ENCODE measurements at places on chromosomes 7 and 10.

DNA sequence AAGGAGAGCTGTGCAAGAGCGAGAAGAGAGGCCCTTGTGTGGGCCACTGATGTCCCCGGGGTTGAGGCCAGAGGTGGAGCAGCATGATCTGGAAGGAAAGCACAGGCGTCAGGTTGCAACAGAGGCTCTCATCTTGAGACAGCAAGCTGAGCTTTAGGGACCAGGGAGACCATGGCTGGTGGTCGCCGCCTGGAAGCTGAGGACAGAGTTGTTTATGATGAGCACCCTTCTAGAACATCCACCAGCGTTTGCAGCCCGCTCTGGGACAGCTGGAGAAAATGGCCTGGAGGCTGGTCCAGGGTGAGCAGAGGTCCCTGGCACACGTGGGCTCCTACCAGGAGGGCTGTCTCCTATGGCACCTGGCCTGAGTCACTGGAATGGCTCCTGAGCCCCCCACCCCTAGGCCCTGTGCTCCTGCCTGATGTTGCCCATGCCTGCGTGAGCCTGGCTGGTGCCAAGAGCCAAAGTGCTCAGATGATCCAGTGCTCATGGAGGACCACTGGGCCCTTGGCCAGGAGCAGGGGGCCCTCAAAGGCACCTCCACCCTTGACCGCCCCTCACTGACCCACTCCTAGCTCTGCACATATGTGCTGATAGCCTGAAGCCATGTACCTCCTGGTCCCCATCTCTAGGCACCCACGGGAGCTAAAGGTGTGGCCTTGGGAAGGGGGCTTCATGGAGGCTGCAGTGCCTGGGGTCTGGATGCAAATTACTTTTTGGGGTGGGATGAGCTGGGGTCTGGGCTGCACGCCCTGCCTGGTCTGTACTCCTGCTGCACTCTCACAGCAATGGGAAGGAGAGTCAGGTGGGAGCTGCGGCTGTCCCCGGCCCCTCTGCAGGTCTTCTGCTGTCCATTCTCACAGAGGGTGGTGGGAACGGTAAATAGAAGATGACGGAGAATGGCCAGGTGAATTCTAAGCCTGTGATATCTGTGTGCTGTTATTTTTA lies 40.1 kb upstream of the RET start:
- DNase-seq: no peak

DNA sequence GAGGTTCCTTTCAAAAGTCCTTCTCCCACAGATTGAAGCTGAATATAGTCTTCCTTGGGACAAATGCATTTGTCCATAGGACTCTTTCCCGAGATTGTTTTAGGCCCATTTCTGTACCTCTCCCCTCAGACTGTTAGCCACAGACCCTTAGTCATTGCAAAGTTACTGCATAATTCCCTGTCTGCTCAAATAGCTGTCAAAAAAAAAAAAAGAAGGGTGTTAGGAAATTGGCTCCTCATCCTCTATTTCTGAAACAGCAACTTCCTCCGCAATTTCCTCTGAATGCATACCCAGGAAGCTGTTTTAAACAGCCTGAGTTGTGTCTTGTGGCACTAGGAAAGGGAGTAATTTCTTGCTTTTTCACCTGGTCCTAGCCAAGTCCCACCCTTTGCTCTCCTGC lies 5.4 kb downstream of the LRRC4 start:
- DNase-seq: no peak

GRCh38 chr10:34760606-34761005 lies 54.5 kb downstream of the PARD3 start:
- DNase-seq: no peak

GRCh38 chr7:143419880-143420279 lies 11.2 kb upstream of the EPHA1 start:
- no peak for DNase-seq

DNA sequence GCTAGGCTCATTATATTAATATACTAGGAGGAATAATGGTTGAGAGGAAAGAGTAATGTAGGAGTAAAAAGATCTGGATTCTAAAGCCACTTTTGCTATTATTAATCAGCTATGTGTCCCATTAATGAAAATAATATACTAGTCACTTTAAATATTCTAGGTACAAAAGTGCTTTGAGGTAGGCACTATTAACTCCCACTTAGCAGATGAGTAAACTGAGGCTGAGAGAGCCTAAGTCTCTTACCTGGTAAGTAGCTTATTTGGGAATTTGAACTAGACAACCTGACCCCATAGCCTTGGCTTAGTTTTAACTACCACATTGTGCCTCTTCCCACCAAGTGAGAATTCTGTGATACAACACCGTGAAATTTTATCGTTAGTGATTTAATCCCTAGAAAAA lies 6.0 kb downstream of the ARMC10 start:
- no peak for DNase-seq

DNA sequence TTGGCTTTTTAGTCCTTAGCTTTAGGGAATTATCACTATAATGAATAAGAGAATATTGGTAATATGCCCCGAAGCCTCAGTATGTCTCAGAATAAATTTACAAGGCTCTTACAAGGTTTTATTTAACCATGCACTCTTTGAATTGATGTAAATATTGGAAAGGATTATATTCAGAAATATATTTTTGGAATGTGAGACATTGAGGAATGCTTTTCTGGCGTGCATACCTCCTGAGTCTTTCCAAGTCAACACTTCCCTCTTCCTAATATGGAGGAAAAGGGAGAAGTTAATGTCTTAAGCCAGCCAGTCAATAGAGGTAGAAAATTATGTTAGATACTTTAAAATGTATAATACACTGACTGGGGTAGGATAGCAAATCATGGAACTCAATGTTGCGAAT lies 1.2 kb upstream of the OR2F1 start:
- no peak for DNase-seq

DNA sequence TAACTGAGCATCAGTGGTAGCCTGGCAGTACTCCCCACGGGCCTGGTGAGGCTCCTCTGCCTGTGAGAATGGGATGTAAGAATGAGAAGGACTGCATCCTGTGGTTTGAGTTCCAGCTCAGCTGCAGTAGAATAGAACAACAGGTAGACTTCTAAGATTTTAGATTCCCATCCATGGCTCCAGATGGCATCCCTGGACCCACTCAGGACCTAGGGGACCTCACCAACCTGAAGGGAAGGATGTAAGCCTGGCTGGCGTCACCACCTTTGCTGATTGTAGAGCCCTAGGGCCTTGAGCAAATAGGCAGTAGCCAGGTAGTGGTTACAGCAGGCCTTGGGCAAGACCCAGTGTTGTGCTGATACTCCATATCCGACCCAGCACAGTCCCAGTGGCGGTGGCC lies 9.6 kb upstream of the AOC1 start:
- no peak for DNase-seq

- DNase-seq: no peak
Observed at GRCh38 chr7:16462431-16462889, 3.1 kb downstream of the SOSTDC1 start.

- DNase-seq: no peak
Observed at GRCh38 chr10:96740579-96741281, 20.4 kb upstream of the PIK3AP1 start.

GRCh38 chr10:3879073-3879472 lies 94.1 kb upstream of the KLF6 start:
- no peak for DNase-seq

GRCh38 chr7:151020231-151020630 lies 4.1 kb downstream of the ATG9B start:
- no peak for DNase-seq

DNA sequence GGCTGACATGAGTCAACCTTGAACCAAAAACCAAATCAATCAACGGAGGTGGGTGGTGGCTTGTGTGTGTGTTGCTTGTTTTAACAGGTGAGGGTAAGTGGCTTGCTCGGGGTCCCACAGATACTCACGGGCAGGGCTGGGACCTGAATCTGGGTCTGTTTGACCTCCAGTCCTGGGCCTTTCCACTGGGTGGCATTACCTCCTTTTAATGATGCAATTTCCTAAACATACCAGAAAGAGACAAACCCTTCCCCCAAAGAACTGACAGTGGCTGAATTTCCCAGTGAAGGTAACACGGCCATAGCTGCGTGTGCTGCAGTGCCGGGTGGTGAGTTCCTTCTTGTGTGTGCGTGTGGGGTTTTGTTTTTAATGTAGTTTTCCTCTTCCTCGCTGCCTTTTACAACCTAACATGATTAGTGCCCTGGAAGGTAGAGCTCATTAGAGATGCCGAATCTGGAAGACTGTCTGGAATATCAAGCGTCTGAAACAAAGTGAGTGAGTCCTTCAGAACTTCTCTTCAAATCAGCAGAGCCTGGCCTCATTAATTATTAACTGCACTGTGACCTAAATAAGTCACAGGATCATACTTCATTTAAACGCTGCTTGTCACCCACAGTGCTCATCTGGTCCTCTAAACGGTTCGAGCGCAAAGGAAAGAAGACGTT lies 166.1 kb upstream of the TCERG1L start:
- DNase-seq: no peak

DNA sequence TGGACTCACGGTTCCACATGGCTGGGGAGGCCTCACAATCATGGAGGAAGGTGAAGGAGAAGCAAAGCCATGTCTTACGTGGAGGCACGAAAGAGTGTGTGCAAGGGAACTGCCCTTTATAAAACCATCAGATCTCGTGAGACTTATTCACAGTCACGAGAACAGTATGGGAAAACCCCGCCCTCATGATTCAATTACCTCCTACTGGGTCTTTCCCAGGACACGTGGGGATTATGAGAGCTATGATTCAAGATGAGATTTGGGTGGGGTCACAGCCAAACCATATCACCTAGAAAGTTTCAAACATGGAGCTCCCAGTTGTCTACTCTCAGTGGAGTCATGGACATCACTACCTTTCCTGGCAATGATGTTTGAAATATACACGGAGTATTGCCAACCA lies 49.6 kb downstream of the CYCS start:
- no peak for DNase-seq

- DNase-seq: no peak
Observed at GRCh38 chr7:25353196-25353595, 124.9 kb upstream of the NPVF start.

DNA sequence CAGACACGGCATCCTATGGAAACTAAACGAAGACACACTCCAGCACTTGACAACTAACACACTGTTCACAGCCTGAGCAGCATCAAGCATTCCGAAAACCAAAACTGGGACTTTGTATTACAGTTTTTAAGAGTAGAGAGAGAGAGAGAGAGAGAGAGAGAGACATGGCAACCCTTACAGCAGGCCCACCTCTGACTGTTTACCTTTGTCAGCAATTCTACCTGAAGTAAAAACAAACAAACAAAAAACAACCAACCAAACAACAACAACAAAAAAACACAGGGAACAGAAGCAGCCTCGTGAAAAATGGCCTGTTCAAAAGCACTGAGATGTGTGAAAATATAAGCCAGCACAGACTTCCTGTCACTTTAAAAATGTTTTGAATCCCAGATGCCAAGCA lies 118.0 kb downstream of the SPAG6 start:
- no peak for DNase-seq

GRCh38 chr10:3978761-3979160 lies 193.8 kb upstream of the KLF6 start:
- DNase-seq: no peak

DNA sequence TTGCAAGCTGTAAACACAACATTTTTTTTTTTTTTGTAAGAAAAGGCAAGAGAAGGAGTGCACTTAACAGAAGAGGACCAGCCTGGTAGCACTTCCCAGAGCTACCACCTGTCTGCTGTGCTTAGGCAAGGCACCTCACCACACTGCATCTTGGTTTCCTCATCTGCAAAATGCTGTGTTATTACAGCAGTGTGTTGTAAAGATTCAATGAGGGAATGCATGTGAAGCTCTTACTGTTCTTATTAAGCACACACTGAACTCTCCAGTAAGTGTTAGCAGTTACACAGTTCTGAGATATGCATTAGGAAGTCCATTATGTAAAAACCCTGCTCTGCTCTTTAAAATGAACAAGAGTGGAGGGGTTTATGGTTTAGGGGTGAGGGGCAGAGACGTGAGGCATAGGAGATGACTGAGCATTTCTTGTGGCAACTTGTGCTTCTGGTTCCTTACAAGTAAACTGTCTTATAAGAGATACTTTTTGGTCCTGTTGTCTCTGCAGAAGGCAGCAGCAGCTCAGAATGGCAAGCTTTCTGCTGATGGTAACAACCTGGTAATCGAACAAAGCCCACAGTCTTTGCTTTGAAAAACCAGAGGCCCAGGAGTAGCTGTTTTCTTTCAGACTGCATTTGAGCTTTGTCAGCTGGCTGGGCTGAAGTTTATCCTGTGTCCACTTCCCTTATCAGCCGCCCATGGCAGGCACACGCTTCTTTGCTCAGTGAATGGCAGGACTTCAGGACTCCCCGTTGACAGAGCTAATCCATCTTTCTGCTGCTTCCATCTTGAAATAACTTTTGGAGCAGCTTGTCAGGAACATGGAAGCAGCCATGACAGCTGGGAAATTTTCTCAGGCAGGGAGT lies 98.8 kb upstream of the BMPER start:
- no peak for DNase-seq

DNA sequence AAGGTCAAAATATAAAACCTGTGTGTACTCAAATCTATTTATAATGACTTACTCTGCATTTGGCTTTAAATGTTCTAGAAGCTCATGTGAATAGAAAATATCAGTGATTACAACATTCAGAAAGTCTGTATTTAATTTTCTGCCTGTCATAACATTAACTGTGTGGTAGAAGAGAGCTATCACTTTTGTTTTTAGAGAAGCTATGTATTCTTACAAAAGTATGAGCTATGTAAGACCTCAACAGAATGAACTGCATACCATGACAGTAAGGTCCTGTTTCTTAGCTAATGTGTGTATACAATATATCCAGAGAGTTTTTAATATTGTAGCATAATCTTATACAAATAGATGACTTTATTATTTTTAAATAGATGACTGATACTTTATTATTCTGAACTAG lies 61.5 kb downstream of the PTN start:
- DNase-seq: no peak

DNA sequence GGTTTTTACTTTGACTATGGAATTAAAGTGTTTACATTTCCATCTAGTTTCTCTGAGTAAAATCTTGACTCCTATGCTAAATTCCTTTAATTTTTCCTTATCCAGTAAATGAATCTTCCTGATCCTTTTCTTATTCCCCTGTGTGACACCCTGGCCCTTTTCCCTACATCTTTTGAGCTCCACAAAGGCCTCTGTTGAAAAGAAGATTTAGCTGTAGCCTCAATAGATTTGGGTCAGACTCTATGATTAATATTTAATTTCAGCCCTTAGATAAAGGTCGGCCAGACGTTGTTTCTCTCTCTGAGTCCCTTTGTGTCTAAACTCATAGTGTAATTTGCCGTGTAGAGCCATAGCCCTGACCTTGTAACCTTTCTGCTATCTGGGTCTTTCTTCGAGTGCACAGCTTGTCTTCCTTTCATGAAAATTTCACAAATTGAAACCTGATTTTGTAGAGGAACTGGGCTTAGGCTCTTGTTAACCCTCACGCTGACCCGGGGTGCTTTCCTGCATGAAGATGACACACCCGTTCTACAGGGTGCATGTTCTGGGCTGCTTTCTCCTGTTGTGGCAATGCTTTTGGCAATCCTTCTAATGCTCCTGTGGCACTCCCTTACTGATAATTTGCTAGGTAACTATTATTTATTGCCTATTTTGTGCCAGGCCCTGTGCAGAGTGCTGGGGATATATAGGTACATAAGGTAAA lies 21.2 kb downstream of the LSMEM1 start:
- no peak for DNase-seq

- no peak for DNase-seq
Observed at GRCh38 chr7:78530351-78530750, 731.8 kb downstream of the PHTF2 start.
